ENCODE measurements at places on chromosomes 1 and 21.

DNA sequence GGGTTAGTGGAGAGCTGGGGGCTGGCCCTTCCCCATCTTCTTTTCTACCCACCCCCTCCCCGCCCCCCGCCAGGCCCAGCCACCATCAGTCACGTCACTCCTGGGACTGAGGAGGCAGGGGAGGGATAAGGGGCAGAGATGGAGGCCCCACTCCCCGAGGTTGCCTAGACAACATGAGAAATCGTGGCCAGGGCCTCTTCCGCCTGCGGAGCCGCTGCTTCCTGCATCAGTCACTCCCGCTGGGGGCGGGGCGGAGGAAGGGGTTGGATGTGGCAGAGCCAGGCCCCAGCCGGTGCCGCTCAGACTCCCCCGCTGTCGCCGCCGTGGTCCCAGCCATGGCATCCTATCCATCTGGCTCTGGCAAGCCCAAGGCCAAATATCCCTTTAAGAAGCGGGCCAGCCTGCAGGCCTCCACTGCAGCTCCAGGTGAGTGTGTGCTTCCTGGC is 1.2 kb downstream of the AMPD2 start:
- peak; percentile 95 for DNase-seq

- DNase-seq: no peak
Observed at GRCh38 chr1:169584483-169585144, 1.7 kb downstream of the F5 start.

DNA sequence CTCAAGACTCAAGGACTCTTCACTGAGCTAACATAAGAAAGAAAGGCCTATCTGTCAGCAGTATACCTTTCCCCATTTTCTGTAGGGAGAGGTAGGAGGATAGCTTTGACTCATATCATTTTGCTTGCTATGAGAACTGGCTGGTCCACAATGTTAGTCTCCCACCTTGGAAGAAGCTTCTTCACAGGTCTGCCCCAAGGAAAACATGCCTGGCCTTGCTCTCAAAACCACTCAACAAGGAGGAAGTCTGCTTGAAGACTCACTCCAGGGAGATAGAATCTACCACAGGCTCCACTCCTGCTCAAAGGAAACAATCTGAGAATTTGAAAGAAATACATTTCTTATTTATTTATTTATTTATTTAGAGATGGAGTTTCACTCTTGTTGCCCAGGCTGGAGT is 29.5 kb upstream of the LAMC1 start:
- DNase-seq: no peak

GRCh38 chr1:48039088-48040054 is 42.2 kb upstream of the TRABD2B start:
- no peak for DNase-seq

GRCh38 chr1:231046730-231047395 is 6.8 kb upstream of the FAM89A start:
- no peak for DNase-seq

DNA sequence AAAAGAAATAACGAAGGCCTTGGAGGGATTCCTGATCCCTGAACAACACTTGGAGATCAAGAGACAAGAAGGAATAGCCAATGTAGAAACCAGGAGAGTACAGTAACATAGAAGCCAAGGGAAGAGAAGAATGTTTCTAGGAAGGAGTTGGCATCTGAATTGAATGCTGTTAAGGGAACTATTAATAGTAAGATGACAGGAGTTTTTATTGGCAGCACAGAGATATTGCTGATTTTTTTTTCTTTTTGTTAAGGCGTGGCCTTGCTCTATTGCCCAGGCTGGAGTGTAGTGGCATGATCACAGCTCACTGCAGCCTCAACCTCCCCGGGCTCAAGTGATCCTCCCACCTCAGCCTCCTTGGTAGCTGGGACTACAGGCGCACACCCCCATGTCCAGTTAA is 9.6 kb upstream of the SFT2D2 start:
- DNase-seq: no peak

DNA sequence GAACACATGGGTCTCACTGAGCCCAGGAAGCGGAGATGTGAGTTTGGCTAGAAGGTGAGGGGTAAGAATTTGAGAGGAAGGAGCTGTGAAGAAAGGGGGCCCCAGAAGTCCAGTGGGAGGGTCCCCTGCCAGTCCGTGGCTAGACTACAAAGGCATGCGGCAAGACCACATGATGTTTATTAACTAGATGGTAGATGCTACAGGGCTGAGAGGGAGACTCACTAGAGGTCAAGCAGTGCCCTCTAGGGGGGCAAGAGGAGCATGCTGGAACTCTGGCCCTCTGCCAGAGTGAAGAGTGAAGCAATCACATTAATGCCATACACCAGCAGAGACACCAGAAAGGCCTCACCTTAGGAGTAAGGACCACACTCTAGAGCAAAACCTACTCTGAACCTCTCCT is 12.2 kb downstream of the KIAA0319L start:
- DNase-seq: peak; percentile 42

DNA sequence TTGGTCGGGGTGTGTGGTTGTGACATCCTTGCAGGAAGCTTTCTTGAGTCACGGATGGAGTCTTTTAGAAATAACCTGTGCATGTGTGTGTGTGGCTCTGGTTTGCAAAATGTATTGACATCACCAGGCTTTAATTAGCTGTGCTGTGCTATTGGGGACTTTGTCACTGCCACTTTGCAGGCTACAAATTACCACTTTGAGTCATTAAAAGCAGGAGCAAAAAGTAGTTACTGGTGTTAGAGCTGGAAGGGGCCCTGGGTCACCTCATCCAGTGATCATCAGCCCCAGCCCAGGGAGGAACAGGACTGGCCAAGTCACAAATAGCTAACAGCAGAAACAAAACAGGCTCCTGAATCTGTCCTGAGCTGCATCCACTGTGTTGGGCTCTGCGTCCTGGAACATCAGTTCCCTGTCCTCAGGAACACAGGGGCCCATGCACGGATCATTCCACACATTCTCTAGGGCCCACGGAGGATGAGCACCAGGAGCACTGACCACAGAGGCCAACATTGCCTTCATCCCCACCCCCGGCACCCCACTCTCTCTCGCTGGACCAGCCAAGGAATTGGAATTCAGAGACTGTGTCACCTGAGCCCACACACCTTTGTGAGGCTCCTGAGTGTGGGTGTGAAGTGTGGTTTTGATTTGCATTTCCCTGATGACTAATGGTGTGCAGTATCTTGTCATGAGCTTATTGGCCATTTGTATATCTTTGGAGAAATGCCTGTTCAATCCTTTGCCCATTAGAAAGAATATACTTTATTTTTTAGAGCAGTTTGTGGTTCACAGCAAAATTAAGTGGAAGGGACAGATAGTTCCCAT is 280.1 kb upstream of the C1orf174 start:
- DNase-seq: no peak

Measured in Jurkat, Clone E6-1 (cell line).